ENCODE measurements at places on chromosomes 13 and 19. TPM values are rescaled to one million over a fixed set of nuclear protein-coding genes. Genes with fewer than 3 reads are reported as not detected.

DNA sequence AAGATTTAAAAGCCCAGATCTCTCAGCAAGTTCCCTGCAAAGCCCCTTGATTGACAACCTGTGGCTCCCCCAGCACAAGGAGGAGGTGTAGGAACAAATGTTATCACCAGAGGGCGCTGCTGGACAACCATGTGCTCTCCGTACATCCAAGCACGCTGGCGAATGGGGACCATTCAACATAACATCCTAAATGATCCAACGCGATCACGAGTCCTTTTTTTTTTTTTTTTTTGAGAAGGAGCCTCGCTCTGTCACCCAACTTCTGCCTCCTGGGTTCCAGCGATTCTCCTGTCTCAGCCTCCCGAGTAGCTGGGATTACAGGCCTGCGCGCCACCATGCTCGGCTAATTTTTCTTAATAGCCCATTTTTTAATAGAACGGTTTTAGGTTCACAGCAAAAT, 52.0 kb downstream of the NWD1 start:
- DNase-seq: peak; percentile 63

DNA sequence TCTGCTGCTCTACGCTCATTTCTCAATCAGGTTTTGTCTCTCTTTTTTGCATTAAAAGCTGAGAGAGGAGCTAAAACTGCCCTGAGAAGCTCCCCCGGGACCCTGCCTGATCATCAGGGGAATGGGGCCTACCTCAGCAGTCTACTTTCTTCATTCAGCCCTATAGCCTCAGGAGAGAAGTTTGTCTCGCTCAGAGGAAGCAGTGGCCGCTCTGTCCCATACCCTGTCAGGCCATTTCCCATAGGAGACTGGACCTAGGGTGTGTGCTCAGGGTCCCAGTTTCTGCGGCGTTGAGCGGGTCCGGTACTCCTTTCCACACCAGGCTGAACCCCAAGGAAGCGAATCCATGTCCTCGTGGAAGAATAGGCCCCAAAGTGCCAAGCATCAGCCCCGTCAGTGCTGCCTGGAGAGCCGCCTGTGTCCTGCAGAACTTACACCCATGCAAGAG, 21.7 kb downstream of the UBE2L5 start:
- DNase-seq: no peak

- DNase-seq: no peak
These were observed 6.0 kb downstream of the KANK2 start for GRCh38 chr19:11191273-11191755.

- DNase-seq: no peak
These were observed at the start of gene NALCN for GRCh38 chr13:101416181-101417042. Gene NALCN, minus strand, starts transcription at chr13:101416508. Its CDS starts 17,382 bp downstream, at chr13:101399126.

GRCh38 chr13:49622174-49622946, 5.9 kb upstream of the ARL11 start:
- DNase-seq: no peak

GRCh38 chr19:485583-486236, 10.6 kb upstream of the MADCAM1 start:
- DNase-seq: no peak

DNA sequence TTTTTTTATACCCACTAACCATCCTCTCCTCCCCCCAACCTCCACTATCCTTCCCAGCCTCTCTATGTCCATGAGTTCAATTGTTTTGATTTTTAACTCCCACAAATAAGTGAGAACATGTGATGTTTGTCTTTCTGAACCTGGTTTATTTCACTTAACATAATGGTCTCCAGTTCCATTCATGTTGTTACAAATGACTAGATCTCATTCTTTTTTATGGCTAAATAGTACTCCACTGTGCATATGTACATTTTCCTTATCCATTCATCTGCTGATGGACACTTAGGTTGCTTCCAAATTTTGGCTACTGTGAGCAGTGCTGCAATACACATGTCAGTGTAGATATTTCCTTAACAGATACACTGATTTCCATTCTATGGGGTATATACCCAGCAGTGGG, 24.9 kb upstream of the ACP7 start:
- no peak for DNase-seq

DNA sequence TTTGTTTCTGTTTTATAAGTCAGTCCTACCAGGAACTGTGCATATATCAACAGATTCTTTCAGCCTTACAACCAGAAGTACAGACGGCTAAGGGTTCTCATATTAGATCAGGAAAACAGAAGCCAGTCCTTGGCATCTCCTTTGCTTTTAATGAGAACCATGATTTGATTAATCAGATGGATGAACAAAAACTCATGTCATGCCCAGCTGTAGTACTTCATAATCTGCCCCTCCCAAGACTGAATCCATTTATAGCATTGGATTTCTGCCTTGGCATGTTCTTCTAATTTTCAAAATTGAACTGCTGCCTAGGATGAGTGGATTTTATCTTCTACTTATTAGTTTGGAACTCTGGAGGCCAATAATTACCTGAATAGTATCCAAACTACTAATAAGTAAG, 617.2 kb downstream of the SLITRK5 start:
- no peak for DNase-seq

DNA sequence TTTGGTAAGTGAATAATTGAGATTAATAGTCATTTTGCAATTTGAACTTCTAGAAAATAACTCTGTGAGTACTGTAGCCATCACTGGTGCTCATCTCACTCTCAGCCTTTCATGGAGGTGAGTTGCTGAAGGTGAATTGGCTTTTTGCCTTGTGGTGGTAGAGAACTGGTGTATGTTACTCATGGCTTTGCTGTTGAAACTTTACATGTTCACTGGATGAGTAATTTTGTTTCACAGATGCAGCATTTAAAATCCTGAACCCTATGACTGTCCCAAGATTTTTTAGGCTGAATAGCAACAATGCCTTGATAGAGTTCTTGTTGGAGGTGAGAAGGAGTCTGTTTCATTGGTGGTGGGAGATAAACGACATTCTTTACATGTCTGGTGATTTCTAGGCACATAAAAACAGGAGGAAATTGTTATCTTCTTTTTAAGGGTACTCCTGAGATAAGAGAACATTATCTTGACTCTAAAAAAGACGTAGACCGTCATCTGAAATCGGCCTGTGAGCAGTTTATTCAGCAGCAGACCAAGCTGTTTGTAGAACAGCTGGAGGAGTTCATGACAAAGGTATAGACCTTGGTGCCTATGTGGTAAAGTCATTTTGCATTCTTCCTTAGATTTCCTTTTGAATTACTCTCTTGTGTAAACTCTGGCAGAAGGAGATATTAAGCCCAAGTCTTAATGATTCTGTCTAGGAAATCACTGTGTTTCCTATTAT, 53.9 kb downstream of the COG3 start:
- DNase-seq: no peak

The ANKLE1 gene
- total RNA-seq: 3.6 TPM

The ADPRHL1 gene
- 4.2 TPM for total RNA-seq

The KLK1 gene
- 0.40 TPM for total RNA-seq

The ZNF578 gene
- 0.34 TPM for total RNA-seq

The SIGLEC5 gene
- total RNA-seq: not detected

The ZNF208 gene
- not detected for total RNA-seq

Measured in mesothelial cell of epicardium (in vitro differentiated cells).